GM13976 (cell line): ENCODE measurements at places on chromosomes 2 and 18.

GRCh38 chr2:59701271-59701994, 852.0 kb downstream of the BCL11A start:
- DNase-seq, result no peak

- no peak for DNase-seq
Measured at GRCh38 chr2:239772721-239773120, 252.4 kb downstream of the NDUFA10 start.

DNA sequence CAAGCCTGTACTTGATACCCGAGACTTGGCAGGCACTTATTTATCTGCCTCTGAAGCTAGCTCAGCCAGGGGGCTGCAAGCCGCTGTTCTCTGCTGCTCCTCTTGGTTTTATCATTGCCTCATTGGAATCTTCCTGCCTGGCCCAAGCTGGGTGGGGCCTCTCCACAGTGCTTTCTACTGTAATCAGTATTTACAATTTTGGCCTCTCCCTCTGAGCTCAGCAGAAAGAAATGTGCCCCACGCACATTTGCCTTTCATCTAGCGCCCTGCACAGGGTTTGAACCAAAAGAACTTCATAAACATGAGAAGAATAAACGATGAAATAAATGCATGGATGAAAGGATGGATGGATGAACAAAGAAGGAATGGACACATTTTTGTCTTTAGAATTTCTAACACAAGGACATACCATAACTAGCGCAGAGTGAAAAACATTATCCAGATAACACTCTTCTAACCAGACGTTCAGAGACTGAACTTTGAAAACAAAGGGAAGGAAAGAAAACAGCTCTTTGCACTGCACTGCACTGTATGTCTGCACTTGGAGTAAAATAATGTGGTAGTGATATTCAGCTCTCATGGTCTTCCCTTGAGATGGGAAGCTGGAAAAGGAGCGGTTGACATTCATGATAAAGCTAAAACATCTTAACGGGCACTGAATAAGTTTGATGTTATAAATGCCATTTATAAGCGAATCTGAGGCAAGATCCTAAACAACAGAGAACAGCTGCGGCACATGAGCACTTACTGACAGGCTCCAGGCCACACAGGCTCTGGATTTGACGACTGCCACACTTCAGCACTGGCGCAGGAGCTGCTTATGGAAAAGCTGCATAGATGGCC, 86.8 kb upstream of the SP3 start:
- no peak for DNase-seq

DNA sequence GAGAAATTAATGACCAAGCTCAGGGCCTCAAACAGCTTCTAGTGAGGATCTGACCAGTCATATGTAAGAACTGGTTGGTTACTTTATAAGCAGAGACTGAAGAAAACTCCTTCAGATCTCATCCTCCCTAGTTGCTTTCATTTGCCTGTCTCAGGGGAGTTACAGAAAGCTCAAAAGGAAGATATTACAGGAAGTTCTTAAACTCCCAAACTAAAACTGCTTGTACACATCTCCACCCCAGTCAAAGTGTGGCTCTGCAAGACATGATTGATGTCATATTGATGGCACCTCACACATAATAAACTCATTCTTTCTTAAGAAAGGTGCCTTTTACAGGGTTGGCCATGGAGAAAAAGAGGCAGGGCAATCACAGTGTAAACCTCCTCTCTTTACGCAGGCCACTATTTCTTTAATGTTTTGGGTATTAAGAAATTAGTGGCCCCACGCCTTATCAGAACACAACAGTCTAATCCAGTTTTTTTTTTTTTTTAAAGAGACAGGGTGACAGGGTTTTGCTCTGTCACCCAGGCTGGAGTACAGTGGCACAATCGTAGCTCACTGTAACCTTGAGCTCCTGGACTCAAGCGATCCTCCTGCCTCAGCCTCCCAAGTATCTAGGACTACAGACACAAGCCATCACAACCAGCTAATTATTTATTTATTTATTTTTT, 62.6 kb upstream of the STK17B start:
- peak; percentile 34 for DNase-seq

DNA sequence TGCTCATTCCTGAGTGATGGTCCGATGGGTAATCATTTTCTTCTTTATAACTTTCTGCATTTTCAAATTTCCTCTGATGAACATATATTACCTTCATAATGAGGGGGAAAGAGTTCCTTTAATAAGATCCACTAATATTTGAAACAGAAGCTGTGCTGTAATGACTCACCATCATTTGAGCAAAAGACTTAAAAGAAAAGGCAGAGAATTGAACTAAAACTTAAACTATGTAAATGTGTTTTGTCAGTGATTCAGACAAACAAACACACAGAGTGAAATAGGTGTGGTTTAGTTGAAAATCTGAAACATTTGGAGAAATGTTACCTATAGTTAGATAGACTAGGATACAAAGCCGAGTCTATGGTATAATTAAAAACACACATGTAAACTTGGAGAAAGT, 209.6 kb downstream of the STK39 start:
- DNase-seq, result no peak

- DNase-seq, result no peak
Measured at GRCh38 chr2:57536535-57537231, 509.9 kb upstream of the VRK2 start.
